ENCODE measurements at places on chromosomes 7 and 10.

GRCh38 chr7:42274053-42274452, 37.0 kb upstream of the GLI3 start:
- DNase-seq: no peak

DNA sequence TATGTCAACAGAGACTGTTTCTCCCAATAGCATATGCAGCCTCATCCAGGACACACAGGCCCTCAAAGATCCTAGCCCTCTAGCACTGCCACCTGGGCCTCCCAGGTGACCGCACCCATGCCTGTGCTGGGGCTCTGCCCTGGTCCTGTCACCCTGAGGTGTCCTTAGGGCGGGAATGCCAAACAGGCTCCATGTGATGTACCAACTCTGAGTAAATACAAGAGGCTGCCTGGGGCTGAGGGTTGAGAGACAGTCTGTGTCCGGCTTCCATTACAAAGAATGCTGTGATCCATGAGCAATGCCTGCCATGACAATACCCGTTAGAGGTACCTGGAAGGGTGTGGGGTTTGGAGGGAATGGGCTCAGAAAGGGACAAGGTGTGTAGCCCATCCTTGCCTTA, 83.0 kb upstream of the KAT6B start:
- no peak for DNase-seq

DNA sequence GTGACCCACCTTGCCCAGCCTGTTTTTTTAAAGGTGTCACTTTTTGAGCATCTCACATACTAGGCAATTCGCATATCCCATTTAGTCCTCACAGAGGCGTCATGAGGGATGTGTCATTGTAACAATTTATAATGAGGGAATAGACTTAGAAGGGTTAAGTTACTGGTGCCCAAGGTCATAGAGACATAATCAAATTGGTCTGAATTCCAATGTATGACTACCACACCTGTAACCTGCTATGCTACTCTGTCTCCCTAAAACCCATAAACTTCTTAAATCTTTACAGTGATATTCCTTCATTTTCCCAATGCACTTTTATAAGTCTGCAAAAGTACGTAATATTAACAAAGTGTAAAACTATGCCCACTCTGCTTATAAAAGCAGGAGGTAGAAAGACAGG, 7.1 kb downstream of the ZMYND11 start:
- no peak for DNase-seq

DNA sequence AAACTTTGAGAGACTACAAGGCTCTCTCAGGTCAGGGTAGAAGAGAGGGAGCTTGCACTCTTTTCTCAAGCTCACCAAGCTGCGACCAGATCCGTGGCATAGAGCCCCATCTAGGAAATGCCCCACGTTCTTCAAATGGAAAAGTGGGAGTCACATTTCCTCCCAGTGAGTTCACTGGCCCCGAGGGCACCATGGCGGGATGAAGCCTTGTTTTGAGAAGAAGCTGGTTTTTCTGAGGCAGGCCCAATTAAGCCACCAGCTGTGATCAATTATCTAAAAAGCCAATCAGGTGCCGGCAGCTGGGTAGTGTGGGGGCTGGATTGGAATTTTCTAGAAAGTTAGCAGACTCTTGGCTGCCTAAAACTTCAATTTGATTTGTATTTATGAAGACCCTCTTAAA, 101.4 kb downstream of the ZNF365 start:
- DNase-seq: no peak

- no peak for DNase-seq
These were observed 5.0 kb downstream of the CLRN3 start for GRCh38 chr10:127887541-127888415.

DNA sequence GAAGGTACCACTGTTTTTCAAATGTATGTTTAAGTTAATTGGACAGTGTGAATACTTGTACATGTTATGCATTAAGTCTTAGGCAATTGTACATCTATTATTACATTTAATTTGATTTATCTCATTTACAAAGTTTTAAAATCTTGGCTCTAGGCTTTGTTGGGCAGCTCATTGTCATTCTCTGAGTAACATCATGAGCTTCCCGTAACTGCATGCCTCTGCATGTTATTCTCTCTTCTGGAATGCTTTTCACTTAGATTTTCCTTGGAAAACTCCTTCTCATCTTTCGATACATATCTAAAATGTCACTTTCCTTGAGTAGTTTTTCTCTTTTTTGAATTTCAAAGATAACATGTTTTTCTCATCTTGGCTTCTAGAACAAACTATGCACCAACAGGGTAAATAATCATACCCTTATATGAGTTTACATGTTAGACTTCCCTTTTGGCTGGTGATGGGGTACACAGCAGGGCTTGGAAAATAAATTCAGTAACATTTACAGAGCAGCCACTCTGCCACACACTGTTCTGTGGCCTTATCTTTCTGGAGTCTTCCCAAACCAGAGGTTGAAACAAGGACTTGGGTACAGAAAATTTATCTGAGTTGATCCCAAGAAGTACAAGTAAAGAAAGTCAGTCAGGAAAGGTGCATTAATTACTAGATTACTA, 42.2 kb upstream of the A1CF start:
- DNase-seq: no peak

DNA sequence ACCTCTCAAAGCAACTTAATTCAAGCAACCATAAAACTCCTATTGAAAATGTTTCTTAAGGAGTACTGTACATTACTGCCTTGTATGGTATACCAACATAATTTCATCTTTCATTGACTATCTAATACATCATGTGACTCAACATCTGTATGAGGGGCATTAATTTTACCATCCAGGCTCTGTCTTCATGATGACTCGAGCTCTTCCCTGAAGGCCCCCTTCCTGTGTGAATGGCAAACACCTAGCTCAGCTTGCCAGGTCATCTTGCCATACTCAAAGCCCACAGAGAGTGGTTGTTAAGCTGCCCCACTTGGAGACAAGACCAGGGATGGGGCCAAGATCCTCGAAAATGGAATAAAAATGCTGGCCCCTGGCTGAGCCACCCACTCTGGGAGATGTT, 82.4 kb downstream of the SGMS1 start:
- no peak for DNase-seq
